Fibroblast of lung (primary cell): ENCODE measurements at places on chromosomes 7 and 10.

- no peak for DNase-seq
Observed at GRCh38 chr7:45055594-45056219, 33.1 kb downstream of the NACAD start.

DNA sequence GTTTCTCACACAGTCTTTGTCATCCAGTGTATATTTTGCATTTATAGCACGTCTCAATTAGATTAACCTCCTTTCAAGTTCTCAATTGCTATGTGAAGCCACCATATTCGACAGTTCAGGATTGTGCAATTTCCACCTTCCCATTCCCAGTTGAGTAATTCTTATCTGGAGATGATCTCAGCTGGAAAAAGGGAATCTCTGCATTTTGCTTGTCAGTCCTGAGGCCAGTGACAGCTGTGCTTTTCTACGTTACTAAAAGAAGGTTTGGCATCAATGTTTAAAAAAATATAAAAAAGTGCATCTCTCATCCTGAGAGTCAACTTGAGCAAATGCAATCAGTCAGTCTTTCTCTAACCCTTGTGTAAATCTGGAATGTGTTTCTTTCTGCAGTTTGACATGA is 247.7 kb downstream of the PRKG1 start:
- DNase-seq: no peak

GRCh38 chr7:47497367-47498096 is 84.4 kb downstream of the TNS3 start:
- no peak for DNase-seq

- DNase-seq: no peak
Observed at GRCh38 chr10:71158902-71159301, 53.5 kb upstream of the UNC5B start.

DNA sequence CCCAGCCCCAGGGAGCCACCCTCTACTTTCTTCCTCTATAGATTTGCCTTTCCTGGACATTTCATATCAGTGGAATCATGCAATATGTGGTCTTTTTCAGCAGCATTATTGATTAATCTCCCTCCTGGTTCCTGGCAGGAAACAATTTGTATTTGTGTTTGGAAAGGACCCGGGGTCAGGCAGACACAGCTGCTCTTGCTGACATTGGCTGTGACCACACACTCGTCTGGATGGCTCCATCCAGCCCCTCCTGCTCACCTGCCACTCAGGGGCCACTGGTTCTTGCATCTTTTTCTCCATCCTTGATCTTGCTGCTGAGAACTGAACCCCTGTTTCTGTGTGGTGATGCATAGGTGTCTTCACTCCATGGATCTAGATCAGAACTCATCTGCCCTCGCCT is 176.6 kb upstream of the MKI67 start:
- no peak for DNase-seq

DNA sequence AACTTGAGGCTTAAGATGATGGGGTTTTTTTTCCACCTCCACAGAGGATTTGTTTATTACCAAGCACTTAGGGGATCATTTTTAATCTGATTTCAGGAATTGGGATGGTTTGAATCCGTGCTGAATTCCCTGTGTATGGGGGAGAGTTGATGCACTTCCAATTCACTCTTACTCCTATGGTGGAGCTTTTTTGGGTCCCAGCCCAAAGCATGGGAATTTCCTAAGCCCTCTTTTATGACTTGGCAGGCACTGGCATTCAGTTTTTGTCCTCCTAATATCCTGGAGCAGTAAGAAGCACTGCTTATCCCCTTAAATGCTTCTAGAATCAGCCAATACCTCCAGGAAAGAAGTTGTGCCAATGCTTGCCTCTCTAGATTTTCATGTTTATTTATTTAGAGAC is 78.7 kb downstream of the HYCC1 start:
- no peak for DNase-seq

- no peak for DNase-seq
Observed at GRCh38 chr7:141114029-141114664, 40.3 kb downstream of the TMEM178B start.

GRCh38 chr7:2175514-2175913 is 57.2 kb downstream of the MAD1L1 start:
- DNase-seq: peak; percentile 99

GRCh38 chr7:87226495-87226894 is 7.0 kb upstream of the TMEM243 start:
- no peak for DNase-seq

DNA sequence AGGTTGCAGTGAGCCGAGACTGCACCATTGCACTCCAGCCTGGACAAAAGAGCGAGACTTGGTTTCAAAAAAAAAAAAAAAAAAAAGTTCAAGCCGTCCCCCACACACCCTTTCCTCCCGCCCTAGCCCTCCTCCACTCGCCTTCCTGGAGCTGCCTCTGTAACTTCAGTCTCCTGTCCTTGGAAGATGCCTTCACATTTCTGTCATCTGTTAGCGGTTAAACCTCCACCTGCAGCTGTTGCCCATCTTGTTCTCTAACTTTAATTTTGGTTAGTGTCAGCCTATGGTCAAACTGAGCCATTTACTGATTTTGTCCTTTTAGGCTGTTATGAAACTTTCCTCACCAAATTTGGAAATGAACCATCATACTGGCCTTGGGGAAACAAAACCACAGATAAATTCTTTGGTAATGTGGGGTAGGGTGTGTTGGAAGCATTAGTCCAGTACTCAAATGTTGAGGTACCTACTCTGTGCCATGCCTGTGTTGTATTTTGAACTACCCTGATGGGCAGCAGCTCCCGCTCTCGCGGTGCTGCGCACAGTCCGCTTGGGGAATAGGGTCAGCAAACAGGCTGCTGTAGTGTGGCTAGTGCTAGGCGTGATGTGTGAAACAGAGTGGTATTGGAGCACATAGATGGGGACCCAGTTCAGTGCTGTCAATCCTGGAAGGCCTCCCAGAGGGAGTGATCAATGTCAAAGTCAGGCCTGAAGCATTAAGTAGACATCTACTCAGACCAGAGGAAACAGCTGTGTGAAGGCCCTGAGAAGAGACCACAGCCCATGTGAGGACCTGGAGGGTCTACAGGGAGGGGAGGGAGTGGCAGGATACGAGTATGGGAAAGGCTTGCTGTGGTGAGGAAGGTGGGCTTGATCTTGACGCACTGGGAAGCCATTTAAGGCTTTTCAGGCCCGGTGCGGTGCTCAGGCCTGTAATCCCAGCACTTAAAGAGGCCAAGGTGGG is 26.9 kb downstream of the SFXN4 start:
- DNase-seq: peak; percentile 16

GRCh38 chr7:31466036-31466435 is 47.9 kb upstream of the ITPRID1 start:
- DNase-seq: no peak

DNA sequence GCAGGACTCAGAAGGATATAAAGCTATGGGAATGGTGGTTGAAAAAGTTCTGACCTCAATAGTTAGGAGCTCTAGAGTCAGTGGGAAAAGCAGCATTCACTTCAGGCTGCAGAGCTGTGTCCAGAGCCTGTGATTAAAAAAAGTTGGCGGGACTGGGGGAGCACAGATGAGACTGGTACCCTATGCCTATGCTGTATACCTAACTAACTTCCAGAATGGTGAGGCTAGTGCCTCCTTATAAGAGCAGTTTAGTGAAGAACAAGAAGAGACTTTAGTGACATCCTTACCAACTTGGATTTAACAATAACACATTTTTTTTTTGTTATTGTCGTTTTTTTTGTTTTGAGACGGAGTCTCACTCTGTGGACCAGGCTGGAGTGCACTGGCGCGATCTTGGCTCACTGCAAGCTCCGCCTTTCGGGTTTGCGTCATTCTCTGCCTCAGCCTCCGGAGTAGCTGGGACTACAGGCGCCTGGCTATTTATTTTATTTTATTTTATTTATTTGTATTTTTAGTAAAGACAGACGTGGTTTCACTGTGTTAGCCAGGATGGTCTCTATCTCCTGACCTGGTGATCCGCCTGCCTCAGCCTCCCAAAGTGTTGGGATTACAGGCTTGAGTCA is 6.6 kb upstream of the ZNF282 start:
- peak; percentile 17 for DNase-seq

DNA sequence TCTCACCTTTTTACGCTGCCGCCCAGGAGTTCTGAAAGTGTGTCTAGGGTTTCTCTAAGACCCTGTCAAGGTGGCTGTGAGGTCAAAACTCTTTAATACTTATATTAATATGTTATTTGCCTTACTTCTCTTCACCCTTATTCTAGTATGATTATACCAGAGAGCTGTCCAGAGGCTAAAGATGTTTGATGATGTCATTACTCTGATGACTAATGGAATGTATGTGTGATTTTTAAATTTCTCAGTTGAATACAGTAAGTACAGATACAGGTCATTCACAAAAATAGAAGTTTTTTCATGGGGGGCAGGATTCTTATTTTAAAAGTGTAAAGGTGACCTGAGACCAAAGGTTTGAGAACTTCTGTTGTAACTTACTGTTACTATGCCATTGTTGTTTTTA is 150.6 kb upstream of the FOXP2 start:
- peak; percentile 25 for DNase-seq

DNA sequence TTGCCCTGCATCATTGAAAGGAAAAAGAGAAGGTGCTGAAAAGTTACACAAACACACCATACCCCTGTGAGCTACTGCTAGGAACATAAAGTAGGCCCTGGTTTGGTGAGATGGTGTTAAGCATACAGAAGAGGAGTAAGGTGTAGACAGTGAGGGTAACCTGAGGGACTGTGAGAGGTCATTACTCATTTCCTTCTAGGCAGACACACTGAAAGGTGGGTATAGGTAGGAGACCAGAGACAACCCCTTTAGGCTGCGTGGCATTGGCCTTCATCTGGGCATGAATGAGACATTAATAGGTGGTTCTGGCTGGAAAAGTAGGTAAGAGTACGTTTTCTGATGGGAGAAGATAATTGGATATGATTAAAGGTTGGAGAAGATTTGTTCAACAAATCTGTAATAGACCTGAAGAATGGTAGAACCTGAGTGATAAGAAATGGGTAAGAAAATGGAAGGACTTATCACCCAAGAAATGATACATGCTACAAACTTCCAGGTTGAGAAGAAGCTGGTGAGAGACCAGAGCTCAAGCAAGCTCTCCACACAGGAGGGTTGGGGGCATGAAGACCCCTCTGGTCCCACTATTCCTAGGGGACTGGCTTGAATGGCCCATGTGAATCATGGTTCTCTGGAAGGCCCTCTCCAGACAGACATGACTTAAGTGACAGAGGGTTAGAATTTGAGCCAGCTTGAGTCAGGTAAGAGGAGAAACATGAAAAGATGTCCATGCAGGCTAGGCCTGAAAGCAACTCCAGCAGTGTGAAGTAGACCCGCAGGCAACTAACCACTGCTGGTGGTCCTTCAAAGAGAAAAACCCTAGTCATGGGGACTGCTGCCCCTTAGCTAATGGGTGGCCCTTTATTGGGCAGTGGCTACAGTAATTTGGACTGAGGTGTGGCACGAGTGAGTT is 3.8 kb downstream of the COMTD1 start:
- no peak for DNase-seq

DNA sequence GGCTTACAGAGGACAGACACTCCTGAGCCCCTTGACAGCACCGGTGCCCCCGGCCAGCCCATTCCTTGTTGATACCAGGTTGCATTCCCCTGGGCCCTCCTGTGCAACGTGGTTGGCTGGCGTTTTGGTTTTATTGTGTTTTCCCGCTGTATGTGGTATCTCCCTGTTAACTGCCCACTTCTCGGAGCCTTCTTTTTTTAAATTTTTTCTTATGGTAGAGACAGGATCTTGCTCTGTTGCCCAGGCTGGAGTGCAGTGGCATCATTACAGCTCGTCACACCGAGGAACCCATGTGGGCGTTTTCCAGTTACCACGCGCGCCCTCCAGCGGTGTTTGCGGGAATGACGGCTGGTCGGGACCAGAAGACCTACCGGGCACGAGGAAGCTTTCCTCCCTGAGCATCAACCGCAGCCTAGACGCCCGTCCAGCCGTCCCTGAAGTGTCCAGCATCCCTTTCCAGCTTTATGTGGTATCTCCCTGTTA is 16.9 kb upstream of the ZFAND2A start:
- DNase-seq: peak; percentile 58

- DNase-seq: peak; percentile 2
Observed at GRCh38 chr10:105714728-105715127, 1073.6 kb downstream of the SORCS3 start.

DNA sequence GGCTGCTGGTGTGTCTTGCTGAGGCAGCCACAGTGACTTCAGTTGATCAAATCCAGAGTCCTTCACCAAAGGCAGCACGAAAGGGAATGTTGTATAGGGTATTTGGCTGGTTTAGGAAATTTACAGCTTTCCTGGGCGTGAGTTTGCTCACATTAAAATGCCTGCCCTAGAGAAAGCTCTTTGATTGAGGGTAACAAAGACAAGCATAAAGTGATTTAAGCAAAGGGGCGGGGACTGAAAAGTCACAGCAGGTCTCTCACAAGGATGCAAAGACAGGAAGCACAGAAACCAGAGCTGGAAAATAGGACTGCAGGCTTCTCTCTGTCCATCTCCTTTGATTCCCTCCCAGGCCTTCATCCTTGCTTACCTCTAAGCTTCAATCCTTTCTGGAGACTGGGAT is 139.2 kb downstream of the ELMO1 start:
- DNase-seq: no peak

- no peak for DNase-seq
Observed at GRCh38 chr10:72353965-72354355, 759 bp downstream of the DNAJB12 start.
